SIG-M5 (cell line): ENCODE measurements at places on chromosomes 3 and 15.

DNA sequence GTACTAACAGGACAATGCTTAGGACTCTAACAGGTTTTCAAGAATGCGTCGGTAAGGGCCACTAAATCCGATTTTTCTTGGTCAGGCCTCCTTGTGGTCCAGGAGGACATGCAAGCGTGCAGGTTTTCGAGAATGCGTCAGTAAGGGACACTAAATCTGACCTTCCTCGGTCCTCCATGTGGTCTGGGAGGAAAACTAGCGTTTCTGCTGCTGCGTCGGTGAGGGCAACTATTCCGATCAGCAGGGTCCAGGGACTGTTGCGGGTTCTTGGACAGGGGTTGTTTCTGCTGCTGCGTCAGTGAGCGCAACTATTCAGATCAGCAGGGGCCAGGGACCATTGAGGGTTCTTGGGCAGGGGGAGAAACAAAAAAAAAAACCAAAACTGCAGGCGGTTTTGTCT is 7.8 kb upstream of the UBP1 start:
- DNase-seq, result no peak

- no peak for DNase-seq
These were observed 149.1 kb upstream of the CGNL1 start for GRCh38 chr15:57227166-57227565.

DNA sequence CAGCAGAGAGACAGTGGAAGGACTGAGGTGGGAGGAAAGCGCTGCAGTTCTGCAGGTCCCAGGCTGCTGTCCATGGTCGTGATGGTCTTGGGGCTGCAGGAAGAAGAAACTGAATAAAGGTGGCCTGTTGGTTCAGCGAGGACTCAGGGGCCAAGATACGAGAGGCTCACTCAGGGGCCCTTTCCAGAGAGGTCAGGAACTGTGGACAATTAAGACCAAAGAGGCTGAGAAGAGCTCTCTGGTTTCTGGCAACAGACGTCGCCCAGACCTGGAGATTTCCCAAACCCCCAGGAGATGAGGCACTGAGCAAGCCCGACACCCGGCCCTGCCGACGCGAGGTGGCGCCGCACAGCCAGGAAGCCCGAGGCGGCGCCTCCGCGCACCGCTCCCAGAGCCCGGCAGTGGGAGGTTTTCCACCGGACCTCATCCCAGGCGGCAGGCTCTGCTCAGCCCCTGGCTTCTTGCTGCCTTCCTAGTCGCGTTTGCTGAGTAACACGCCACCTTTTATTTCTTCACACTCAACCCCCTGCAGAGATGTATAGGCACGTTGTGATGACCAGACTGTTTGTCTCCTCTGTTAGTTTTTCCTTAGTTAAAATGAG is 56.4 kb upstream of the ARRDC4 start:
- DNase-seq, result no peak

- no peak for DNase-seq
These were observed 41.7 kb downstream of the SNX4 start for GRCh38 chr3:125478326-125478725.

DNA sequence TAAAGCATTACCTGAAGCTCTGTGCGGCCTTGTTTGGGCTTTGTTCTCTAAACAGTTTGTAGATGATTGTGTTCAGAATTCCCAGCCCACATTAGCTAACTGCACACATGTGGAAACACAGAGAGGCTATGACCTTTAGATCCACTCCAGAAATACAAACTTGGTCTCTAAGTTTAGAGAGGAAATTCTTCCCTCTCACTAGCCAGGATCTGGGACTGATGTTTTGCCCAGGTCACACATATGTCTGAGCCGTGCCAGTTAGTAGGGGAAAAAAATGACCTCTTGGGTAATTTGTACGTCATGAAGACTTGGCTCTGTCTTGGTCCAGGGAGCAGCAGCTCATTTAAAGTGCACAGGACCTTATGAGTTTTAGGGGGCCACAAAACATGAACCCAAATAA is 223.1 kb downstream of the RBMS3 start:
- DNase-seq, result no peak

DNA sequence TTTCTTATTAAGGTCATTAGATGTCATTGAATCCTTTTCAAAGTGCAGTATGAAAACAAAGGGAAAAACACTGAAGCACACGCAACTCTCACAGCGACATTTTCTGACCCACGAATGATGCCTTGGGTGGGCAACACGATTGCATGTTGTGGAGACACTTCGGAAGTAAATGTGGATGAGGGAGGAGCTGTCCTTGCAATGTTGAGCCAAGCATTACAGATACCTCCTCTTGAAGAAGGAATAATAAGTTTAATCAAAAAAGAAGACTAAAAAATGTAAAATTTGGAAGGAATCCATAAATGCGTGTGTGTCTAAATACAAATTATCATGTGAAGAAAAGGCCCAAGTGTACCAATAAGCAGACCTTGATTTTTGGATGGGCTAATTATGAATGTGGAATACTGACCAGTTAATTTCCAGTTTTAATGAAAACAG is 16.9 kb downstream of the THBS1 start:
- no peak for DNase-seq

DNA sequence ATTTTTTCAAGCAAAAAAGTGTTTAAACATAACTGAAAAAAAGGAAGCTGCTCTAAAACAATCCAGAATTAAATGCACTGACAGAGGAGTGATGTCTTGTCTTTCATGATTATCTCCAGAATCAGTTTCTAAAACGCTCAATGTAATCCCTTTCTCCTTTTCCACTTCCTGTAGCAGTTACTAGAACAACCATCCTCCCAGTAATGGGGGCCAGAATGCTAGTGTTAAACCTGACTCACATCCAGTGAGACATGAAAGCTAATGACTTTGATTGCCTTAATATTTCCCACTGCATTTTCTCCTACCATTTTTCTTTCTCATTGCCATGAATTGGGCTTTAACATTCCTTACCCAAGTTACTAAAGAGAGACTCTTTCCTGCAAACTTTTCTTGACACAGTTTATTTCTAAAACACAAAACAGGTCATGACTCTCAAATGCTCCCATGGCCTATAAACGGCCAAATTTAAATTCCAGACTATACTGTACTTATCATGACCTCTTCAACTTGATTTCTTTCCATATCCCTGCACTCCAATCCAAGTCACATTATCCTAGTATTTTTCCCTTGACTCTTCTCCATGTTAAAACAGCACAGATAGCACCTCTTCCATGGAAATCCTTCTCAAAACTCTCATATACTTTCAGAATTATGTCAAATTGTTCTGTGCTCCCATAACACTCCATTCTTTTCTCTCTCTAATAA is 341.4 kb downstream of the NAALADL2 start:
- no peak for DNase-seq

DNA sequence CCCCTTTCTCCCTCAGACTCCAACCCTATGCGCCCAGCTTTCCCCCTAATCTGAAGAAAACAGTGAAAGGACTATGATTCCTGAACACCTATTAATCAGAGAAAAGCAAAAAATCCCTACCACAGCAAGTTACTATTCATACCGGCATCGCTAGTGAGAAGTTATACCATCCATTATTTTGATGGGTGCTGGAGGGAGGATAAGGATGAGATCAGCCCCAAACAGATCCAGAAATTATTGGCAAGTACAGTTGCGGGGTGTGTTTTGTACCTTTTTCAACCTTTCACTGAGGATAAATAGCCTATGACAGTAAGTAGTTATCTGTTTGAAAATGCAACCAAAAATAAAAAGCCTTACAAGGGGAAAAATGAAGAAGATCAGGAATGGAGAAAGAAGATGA is 59.9 kb upstream of the ADAMTS9 start:
- no peak for DNase-seq

DNA sequence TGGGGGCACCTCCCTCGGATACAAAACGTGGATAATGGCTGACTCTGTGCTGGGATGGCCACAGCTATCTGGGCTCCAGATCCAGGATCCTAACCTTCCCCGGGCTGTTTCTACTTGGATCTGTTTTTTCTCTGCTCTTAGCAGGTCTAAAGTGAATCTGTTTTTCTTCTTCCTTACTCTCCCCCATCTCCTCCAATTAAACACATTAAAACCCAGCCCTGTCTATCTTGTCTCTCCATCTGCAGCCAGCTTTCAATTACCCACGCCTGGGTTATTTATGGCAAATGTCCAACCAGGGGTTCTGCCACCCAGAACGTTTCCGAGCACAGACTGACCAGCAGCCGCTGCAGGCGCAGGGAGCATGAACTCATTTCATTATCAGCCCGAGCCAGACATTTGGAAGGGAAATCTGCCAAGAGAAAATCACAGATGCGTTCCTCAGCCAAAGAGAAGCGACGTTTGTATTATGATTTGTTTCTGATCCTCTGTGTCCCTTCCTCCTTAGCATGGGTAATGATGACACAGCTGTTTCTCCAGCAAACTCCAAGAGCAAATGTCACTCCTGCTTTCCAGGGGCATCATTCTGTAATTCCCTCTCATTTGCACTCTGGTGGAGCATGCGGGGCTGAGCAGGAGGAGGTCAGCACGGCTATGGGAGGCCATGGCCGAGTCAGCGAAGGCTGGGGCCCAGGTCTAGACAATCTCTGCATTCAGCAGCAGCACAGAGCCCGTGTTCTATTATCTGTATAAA is 42.0 kb downstream of the UMPS start:
- no peak for DNase-seq

DNA sequence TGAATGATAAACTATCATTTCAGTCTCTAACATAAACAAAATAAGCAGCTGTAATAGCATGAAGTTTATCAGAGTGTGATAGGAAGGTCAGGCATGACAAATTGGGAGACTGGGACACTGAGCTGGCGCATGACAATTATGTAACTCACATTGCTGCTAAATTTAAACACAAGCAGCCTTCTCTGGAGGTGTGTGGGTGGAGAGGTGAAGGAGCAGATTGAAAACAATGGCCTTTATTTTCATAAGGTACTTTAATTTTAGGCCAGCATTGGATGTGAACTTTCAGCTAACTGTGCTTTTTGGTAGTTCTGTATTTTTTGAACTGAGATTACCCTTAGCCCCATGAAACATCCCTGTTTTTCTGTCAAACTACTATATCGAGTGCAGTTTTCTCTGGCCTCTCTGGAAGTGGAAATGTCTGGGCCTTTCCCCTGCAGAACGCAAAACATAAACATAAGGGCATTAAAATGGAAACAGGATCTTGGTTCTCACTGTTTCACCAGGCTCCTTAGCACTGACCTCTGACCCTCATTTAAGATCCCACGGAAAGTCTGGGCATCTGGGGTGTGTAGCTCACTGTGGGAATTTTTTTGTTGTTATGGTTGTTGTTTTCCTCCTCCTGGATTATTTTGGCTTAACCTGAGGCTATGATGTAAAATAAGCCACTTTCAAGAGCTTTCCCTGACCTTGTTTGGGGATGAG is 160.1 kb upstream of the DPH6 start:
- DNase-seq, result no peak

- peak; percentile 64 for DNase-seq
These were observed 55.4 kb downstream of the EOMES start for GRCh38 chr3:27666708-27667107.

DNA sequence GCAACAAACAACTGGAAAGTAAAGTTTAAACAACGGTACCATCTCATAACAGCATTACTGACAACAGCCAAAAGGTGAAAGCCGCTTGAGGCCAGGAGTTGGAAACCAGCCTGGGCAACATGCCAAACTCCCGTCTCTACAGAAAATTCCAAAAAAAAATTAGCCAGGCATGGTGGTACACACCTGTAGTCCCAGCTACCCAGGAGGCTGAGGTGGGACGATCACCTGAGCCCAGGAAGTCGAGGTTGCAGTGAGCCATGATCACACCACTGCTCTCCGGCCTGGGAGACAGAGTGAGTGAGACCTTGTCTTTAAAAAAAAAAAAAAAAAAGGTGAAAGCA is 4.4 kb downstream of the TNK2 start:
- DNase-seq, result no peak

DNA sequence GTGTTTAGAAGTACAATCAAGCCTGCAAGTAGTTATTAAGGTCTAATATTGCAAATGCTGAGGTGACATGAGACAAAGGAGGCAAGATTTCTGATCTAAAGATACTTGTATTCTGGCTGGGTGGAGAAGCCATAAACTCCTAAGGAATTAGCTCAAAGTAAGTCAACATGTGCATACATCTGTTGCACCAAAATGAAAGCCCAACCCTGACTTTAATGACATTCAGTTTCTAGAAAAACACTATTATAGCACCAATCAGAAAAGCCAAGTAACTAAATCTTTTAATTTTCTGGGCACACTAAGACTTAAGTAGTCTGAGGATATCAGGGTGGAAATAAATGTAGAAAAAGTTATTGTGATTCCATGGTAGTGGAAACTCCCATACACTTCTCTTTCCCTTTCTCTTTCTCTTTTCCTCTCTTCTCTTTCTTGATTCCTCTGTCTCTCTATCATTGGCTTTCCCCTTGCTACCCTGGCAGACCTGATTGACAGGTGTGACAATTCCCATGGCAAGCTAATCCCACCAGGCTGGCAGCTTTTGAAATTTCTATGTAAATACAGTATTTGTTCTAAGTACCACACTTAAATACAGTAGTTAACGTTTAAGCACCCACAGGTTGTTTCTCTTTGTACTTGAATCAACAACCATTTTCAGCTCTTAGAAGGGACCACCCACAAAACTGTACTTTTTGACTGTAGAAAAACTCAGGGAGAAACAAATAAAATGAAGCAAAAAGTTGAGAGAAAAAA is 528.4 kb upstream of the SEMA6D start:
- no peak for DNase-seq

DNA sequence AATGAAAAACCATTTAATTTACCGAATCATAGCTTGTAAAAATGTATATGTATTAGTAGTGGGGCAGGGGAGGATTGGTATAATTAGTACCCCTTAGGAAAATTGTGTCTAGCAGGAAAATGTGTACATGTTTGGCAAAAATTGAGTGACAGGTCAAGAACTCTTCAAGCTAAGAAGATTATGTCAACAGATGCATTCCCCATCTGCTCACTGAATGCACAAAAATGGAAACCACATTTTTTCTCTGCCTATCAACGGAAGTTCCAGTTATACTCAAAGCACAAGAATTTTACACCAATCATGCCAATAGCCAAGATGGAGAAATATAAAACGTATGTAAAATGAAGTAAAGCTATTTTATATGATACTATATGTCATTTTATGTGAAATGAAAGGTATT is 377.8 kb downstream of the KCNH8 start:
- DNase-seq, result no peak

GRCh38 chr3:125232401-125232800 is 19.9 kb upstream of the SLC12A8 start:
- DNase-seq, result no peak

DNA sequence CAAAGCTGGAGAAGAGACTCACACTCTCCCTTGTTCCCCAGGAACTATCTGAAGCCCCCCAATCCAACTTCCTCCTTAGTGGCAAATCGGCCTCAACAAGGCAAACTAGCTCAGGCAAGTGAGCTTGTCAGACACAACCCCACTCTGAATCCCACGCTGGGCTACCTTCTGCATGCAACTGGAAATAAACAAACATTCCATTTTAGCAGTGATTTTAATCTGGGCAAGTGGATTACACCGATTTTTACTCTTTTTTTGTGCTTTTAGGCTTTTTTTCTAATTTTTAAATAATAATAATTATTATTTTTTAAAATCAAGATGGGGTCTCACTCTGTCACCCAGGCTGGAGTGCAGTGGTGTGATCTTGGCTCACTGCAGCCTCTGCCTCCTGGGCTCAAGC is 2.9 kb upstream of the NOX5 start:
- DNase-seq, result no peak

- no peak for DNase-seq
These were observed 49.4 kb downstream of the ITGB5 start for GRCh38 chr3:124837730-124838186.

- no peak for DNase-seq
These were observed 94.3 kb upstream of the TLE3 start for GRCh38 chr15:70192041-70192440.

GRCh38 chr3:42067326-42067725 is 23.8 kb upstream of the TRAK1 start:
- no peak for DNase-seq
